ENCODE measurements at places on chromosomes 5 and 9.

- DNase-seq, result no peak
Measured at GRCh38 chr5:158822099-158822498, 277.6 kb downstream of the EBF1 start.

DNA sequence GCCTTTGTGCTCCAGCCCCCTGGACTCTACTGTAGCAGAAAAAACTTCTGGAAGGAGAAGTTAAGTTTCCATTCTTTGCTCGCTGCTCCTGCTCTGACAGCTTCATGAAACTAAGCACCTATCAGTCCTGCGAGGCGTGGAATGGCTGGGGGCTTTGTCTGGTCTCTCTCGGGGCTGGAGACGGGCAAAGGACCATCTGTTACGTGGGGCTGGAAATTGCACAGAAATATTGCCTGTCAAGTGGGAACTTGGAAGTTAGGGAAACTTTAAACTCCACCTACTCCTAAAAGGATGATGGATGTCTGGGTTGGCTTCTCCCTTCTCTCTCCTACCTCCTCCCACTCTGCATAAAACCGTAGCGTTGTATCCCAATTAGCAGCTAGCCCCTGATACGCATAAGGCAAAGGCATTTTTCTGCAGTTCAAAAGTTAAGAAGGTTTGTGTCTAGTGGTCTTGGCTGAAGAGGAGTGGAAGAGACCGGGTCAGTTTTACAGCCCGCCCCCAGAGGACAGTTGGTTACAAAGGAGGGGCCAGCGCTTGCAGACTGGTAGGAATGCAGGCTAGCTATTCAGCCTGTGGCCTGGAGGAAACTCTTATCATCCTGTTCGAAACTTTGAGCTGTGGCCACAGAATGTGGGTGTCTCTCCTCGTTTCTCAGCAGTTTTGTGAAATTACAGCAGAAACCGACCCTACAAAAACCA is 1.3 kb downstream of the FBXL7 start:
- no peak for DNase-seq

- DNase-seq, result no peak
Measured at GRCh38 chr9:89483592-89484474, 14.1 kb downstream of the SEMA4D start.

GRCh38 chr5:9194509-9194908 is 351.4 kb downstream of the SEMA5A start:
- DNase-seq, result no peak

DNA sequence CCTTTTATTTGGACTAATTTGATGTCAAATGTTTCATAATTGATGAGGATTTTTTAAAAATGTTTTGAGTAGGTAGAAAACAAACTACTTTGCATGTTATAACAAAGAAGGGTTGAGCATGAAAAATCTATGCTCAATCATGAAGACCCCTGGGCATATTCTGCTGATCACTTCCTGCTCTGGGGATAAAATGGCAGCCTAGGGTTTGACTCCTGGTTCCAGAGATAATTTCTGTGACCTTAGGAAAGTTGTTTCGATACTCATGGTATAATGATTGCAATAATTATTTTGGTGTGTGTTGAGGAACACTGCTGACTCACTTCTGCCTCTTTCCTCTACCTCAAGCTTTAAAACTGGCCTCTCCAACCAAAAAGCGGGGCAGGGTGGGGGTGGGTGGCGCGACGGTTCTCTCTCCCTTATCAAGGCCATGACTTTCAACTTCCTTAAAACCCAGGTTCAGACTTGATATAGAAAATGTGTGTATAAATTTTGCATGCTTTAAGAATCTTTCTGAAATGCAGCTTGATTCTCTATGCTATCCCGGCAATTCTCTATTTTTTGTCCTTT is 6.0 kb upstream of the PIP5K1B start:
- no peak for DNase-seq

GRCh38 chr5:113325054-113325453 is 109.7 kb downstream of the TSSK1B start:
- no peak for DNase-seq

DNA sequence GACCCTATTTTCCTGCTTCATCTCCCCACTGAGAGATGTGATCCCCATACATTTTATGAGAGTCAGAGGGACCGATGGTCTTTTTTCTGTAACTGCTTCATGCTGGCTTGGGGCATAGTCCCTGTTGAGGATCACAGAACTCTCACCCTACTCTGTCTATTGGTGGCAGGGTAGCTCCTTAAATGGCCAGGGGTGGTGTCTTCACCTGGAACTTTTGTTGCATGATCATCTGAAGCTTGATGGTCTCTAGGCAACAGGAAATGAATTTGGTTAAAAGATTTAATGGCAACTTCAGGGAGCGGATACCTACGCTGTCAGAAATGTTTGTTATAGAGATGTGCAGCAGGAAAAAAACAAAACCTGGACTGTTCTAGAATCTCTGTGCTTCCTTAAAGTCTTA is 87.0 kb upstream of the GLIS3 start:
- DNase-seq, result no peak
